ENCODE measurements at places on chromosomes 7 and 10.

DNA sequence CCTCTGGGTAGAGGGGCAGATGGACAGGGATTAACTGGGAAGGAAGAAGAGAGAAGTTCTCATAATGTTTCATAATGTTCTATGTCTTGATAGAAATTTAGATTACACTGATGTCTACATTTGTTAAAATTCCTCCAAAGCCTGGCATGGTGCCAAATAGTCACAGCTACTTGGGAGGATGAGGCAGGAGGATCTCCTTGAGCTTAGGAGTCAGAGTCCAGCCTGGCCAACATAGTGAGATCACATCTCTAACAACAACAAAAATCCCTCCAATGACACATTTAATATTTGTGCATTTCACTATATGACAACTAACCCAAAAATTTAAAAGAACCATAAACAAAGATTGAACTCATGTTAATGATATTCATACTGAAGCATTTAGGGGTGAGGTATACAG lies 33.0 kb upstream of the PPP1R3C start:
- DNase-seq: no peak

GRCh38 chr7:57868771-57869483 lies 418.9 kb downstream of the ZNF716 start:
- DNase-seq: peak; percentile 42

GRCh38 chr7:74365322-74366022 lies 76.3 kb downstream of the CLIP2 start:
- peak; percentile 94 for DNase-seq

GRCh38 chr7:122676466-122676865 lies 22.5 kb downstream of the RNF133 start:
- DNase-seq: peak; percentile 37

- no peak for DNase-seq
These were observed 162.4 kb downstream of the AGMO start for GRCh38 chr7:15399441-15399840.

DNA sequence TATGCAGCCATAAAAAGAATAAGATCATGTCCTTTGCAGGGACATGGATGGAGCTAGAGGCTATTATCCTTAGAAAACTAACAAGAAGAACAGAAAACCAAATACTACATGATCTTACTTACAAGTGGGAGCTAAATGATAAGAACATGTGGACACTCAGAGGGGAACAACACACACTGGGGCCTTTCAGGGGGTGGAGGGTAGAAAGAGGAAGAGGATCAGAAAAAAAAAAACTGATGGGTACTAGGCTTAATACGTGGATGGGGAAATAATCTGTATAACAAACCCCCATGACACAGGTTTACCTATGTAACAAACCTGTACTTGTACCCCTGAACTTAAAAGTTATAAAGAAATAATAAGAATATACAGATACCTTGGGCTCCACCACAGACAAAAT lies 514.2 kb downstream of the ARL4A start:
- no peak for DNase-seq

DNA sequence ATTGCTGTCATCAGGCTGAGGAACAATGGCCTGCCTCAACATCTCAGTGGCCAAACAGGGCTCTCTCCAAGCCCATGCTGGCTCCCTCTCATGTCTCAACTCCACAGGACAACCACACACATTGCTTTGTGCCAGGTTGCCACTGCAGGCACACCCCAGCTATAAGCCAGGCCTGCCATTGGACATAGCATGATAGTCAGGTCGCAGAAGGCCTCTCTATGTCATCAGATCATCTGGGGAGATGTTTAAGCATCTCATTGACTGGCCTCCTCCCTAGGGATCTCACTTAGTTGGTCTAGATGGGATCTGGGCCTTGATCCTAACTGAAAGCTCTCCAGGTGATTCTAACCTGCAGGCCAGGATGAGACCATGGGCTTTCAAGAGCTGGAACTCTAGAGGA lies 257.2 kb downstream of the GRID1 start:
- DNase-seq: no peak

- no peak for DNase-seq
These were observed 311.2 kb upstream of the PHF14 start for GRCh38 chr7:10662491-10662890.

DNA sequence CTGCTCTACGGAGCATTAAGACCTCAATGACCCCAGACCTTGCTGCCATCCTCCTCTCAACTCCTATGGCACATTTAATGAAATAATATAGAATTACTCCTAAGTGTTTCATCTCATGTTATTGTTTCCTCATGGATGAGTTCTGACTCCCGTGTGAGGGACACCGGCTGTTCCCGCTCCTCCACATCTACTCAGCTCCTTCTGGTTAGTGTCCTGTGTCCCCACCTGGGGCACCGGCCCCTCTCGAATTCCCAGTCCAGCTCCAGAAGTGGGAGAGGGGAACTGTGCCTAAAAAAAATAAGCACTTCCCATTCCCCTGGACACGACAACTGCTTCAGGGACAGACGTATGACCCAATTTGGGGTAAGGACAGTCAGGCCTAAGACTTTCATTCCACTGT lies 58.3 kb downstream of the PIP4K2A start:
- no peak for DNase-seq

GRCh38 chr7:116969371-116969902 lies 16.1 kb downstream of the ST7 start:
- no peak for DNase-seq

DNA sequence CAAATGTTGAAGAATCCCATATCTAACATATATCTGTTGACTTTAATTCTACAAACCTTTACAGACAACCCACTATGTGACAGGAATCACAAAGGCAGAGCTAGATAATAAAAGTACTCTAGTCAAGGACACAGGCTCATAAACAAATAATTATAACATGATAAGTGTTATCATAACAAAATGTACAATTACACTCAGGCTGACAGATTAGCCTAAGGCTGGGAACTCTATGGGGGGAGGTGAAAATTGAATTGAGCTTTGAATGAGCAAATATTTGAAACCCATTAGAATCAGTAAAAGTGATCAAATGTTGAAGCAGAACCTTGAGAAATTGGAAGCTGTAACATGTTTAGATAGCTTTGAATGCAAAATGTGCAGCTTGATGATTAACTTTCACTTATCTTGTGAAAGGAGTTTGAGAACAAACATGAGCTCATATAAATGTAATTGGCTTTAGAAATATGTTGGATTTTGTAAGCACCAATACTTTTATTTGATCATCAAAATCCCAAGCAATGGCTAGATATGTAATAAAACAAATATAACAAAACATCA lies 970.2 kb downstream of the SORCS3 start:
- no peak for DNase-seq

DNA sequence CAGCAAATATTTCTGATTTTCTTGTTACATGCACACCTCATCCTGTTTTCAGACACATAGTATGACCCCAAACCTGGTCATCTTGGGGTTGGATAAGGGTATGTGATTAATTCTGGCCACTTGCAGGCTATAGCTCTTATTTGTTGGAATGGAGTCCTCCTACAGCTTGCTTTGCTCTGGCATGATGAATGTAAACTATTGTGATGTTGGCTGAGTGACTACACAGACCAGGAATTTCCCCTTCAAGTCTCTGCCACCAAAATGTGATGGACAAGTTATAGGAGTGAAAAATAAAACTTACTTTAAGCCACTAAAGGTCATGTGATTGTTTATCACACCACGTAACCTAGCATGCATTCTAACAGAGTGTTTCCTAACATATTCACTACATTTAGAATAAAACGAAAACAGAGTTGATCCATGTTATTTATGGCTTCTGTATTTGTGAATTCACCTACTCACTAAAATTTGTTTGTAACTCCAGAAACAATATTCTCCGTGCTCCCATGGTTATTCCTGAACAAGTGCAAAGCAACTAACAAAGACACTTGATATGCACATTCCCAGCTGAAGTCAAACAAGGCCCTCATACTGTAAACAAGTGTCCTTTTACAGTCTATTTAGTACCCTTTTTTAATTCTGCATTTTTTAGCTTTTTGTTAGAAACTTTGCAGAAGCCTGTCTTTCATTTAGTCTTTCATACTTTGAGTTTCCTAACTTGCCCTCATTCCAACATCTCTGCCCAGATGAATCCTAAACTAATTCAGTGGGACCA lies 599.2 kb upstream of the PCDH15 start:
- DNase-seq: no peak

- no peak for DNase-seq
These were observed 40.4 kb upstream of the ABLIM1 start for GRCh38 chr10:114698271-114699061.

- no peak for DNase-seq
These were observed 136.2 kb downstream of the VIPR2 start for GRCh38 chr7:159008417-159008816.

DNA sequence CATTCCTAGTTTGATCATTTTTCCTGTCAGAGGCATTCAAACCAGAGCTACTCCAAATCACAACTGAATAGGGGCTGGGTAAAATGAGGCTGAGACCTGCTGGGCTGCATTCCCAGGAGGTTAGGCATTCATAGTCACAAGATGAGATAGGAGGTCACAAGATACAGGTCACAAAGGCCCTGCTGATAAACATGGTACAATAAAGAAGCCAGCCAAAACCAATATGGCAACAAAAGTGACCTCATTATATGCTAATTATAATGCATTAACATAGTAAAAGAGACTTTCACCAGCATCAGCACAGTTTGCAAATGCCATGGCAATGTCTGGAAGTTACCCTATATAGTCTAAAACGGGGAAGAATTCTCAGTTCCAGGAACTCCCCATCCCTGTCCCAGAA lies 37.3 kb downstream of the TWIST1 start:
- DNase-seq: no peak

GRCh38 chr10:88187472-88187871 lies 324.0 kb downstream of the PTEN start:
- no peak for DNase-seq

DNA sequence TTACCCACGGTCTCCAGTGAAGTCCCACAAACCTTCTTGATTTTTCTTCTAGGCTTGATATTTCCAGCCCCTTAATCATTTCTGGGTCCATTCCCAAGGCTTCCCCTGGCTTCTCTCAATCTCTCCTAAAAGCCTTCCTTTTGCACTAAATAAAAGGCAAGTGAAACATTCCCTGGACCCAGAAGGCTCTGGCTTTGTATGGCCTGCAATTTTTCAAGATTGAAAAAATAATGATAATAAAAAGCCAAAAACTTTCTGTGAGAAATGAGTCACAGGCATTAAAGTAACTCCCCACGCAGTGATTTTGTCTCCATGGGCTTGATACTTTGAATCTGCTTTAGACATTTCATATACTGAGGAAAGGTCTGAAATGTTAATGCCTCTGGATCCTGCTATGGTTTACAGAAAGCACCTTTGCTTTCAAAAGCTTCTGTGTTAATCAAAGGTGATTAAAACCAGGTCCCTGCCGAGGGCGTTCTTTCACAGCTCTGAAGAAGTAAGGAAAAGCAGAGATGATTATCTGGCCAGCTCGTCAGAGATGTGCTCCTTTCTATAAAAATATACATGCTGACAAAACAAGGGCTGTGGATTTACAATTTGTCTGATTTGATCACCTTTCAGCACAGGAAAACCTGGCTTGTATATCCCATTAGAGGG lies 118.9 kb upstream of the TMEM72 start:
- DNase-seq: no peak

DNA sequence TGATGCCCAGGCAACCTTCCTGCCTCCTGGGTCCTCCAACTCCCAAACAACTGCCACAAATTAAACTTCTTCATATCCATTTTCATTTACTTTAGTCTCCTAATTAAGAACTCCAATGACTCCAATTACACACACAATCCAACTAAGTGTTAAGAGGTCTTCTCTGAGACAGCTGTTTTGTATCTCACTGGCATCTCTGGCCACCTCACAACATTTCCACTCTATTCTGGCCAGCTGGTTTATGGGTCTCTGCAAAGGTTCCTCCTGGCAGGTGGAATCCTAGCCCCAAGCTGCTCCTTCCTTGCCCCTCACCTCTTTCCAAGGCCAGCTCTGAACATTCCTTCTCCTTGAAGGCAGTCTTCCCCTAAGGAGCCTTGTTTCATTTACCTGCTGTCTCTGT lies 123.1 kb upstream of the HPS1 start:
- DNase-seq: no peak

- peak; percentile 52 for DNase-seq
These were observed 162.4 kb downstream of the ARID5B start for GRCh38 chr10:62063795-62064472.

- no peak for DNase-seq
These were observed 450.0 kb upstream of the FZD8 start for GRCh38 chr10:36092116-36092515.

DNA sequence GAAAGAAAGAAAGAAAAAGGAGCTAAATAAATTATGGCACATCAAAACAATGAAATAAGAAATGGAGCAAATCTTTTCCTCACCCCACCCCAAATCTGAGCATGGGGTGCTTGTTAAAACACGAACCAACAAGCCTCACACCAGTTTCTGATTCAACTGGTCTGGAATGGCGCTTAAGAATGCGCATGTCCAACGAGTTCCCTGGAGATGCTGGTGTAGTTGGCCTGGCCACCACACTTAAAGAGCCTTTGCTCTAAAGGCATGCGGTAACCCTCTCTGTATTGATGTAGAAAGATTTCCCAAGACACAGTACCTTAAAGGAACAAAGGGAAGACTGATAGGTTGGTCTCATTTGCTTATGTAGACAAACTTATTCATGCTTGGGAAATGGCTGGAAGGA lies 49.1 kb upstream of the STEAP1B start:
- DNase-seq: no peak

GRCh38 chr10:32348297-32349198 lies 1.6 kb upstream of the EPC1 start:
- DNase-seq: no peak

- DNase-seq: no peak
These were observed 100.8 kb downstream of the RELN start for GRCh38 chr7:103888603-103889153.

- no peak for DNase-seq
These were observed 40.5 kb upstream of the BNIP3 start for GRCh38 chr10:132022241-132022640.

GRCh38 chr10:97788552-97789442 lies 17.0 kb upstream of the SFRP5 start:
- peak; percentile 92 for DNase-seq

All from NCI-H82 (cell line).